ENCODE measurements at places on chromosomes 6 and 20. TPM values are rescaled to one million over a fixed set of nuclear protein-coding genes. Genes with fewer than 3 reads are reported as not detected.

The TDRD6 gene
- total RNA-seq: 0.25 TPM

The CCDC170 gene
- 0.23 TPM for total RNA-seq

The EPPIN gene
- not detected for total RNA-seq

The BMP2 gene
- total RNA-seq: not detected

The BCAS1 gene
- 0.25 TPM for total RNA-seq

The CAPN11 gene
- not detected for total RNA-seq

The CFAP61 gene
- not detected for total RNA-seq

The TAGAP gene
- total RNA-seq: 160 TPM

The FAM184A gene
- 5.6 TPM for total RNA-seq

The C6orf52 gene
- 1.2 TPM for total RNA-seq

The TUBB1 gene
- not detected for total RNA-seq

The NQO2 gene
- total RNA-seq: 36.6 TPM

The RGS17 gene
- not detected for total RNA-seq

The TRIM27 gene
- 108 TPM for total RNA-seq

The OR5V1 gene
- not detected for total RNA-seq

The BPIFB2 gene
- total RNA-seq: not detected

The TRAPPC3L gene
- not detected for total RNA-seq

The ANKEF1 gene
- 5.0 TPM for total RNA-seq

The TMEM151B gene
- total RNA-seq: not detected

The RAET1L gene
- total RNA-seq: not detected

The DNAH8 gene
- total RNA-seq: 0.17 TPM

The LAMP5 gene
- total RNA-seq: not detected

The RAD21L1 gene
- total RNA-seq: not detected

The MCHR2 gene
- total RNA-seq: not detected

The PMEPA1 gene
- total RNA-seq: 8.1 TPM

The PGC gene
- total RNA-seq: not detected

The ARFGAP1 gene
- total RNA-seq: 113 TPM

The SAMD5 gene
- not detected for total RNA-seq

The CST2 gene
- total RNA-seq: not detected

The RIMS4 gene
- total RNA-seq: not detected

The MMP24 gene
- total RNA-seq: 0.12 TPM

The SLC25A27 gene
- 2.6 TPM for total RNA-seq

The CYP39A1 gene
- not detected for total RNA-seq

The GPSM3 gene
- total RNA-seq: 313 TPM

The TCF15 gene
- not detected for total RNA-seq

The KHDRBS2 gene
- total RNA-seq: not detected

The CGA gene
- not detected for total RNA-seq

The PNPLA1 gene
- 0.42 TPM for total RNA-seq

The POLR1H gene
- 50.0 TPM for total RNA-seq

The ELOVL5 gene
- 111 TPM for total RNA-seq

The LPA gene
- total RNA-seq: not detected

The FAM83C gene
- total RNA-seq: not detected

The POPDC3 gene
- not detected for total RNA-seq

The SIRPB2 gene
- total RNA-seq: not detected

The IER3 gene
- total RNA-seq: 11.4 TPM

The GNRH2 gene
- 1.9 TPM for total RNA-seq

The SPATA25 gene
- 2.8 TPM for total RNA-seq

The ZNF335 gene
- total RNA-seq: 62.5 TPM

The ACSS1 gene
- total RNA-seq: 56.5 TPM

The ANKRD66 gene
- total RNA-seq: not detected

The PTK6 gene
- not detected for total RNA-seq

The CRIP3 gene
- 1.9 TPM for total RNA-seq

The OR2J3 gene
- not detected for total RNA-seq

The APMAP gene
- 50.0 TPM for total RNA-seq

Data from CD4-positive, alpha-beta memory T cell (primary cell).